ENCODE measurements at places on chromosomes 7 and 10. TPM values are rescaled to one million over a fixed set of nuclear protein-coding genes. Genes with fewer than 3 reads are reported as not detected.
A peak's percentile ranks its signal among the peaks of the same experiment; 100 is the strongest.

DNA sequence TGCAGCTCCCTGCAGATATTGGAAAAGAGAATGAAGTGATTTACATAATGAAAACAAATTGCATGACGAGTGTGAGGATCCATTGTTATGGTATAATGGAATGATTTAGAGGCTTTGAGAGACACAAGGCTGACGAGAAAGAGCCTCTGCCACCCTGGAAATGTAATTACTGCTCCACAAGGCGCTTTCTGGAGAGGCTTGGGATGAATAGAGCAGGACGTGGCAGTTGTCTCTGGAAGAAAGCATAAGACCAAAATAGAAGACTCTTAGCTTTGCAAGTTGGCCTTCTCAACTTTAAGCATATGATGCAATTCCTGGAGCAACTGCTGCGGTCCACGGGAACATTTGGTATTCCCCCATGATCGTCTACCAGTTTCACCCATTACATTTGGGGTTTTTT is 181.9 kb upstream of the TCF7L2 start:
- DNase-seq: no peak

GRCh38 chr7:55774327-55775050 is 88.1 kb downstream of the SEPTIN14 start:
- DNase-seq: peak; percentile 36

DNA sequence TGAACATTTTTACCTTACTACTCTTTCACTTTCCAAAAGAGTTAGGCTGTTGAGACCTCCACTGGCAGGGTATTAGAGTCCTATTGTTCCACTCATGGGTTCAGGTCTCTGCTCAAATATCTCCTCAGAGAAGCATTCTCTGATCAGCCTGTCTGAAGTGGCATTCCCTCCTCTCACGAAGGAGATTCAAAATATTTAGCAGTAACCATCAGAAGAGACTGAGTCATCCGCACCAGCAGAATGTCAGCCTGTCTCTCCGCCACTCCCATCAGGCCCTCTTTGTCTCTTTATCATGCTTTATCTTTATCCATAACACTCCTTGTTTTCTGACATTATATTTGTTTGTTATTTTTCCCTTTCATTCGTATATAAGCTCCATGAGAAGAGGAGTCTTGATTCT is 79.1 kb downstream of the AASS start:
- DNase-seq: no peak

- no peak for DNase-seq
Observed at GRCh38 chr7:129859183-129859582, 93.6 kb downstream of the UBE2H start.

GRCh38 chr7:3579638-3580219 is 278.7 kb downstream of the SDK1 start:
- DNase-seq: no peak

DNA sequence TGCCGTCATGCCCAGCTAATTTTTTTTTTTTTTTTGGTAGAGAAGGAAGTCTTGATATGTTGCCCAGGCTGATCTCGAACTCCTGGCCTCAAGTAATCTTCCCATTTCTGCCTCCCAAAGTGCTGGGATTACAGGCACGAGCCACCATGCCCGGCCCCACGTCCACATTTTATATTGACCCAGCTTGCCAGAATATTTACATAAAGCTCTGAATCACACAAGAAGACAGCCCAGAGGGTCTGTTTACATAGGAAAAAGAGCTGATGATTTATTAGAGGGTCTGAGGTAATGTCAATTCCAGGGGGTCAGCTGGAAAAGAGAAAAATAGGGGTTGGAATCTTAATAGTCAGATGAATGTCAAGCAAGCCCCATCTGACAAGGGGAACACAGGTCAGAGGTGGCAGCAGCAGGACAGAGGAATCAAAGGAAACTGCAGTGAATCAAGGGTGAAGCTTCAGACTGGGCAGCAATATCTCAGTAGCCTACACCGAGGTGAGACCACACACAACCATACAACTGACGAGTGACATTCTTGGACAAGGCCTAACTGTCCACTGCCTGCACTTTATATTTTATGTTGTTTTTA is 15.8 kb upstream of the SLF2 start:
- DNase-seq: no peak

- no peak for DNase-seq
Observed at GRCh38 chr7:155660059-155660757, 15.7 kb downstream of the RBM33 start.

GRCh38 chr10:105643660-105644059 is 1002.6 kb downstream of the SORCS3 start:
- DNase-seq: no peak

DNA sequence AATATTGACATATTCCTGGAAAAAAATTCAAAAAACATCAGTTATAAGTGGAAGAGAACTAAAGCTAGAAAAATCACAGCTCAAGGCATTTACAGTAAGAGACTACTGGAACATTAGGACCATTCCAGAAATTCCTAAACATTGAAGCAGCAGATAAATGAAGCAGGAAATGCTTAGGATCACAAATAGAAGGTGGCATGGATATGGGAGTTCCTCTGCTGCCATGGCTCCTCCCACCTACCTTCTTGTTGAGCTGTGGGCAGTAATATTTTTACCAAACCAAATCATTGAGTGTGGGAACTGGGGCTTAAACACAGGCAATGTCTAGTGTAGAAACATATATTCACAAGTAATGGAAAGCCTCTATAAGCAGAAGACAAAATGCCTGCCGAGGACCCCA is 292.8 kb downstream of the ANKRD7 start:
- DNase-seq: no peak

GRCh38 chr7:32943252-32944030 is 13.8 kb upstream of the FKBP9 start:
- DNase-seq: no peak

GRCh38 chr10:80555415-80555814 is 17.7 kb downstream of the SH2D4B start:
- DNase-seq: no peak

- no peak for DNase-seq
Observed at GRCh38 chr7:134128829-134129228, 1.7 kb downstream of the LRGUK start.

DNA sequence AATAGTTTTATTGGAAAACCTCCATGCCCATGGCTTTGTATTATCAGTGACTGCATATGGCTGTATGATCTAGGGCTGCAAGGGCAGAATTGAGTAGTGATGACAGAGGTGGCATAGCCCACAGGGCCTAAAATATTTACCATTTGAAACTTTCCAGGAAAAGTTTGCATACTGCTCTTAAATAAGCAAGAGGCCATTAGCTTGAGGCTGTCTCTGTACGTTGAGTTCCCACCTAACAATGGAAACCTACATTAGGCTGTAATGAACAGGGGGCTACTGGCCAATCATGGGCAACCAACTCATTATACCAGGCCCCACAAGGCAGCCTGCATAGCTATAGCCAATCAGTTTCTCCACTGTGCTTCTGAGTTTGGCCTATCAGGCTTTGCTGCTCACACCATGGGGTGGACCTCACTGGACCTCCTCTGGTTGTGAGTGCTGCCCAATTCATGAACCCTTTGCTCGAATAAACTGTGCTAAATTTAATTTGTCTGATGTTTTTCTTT is 673 bp upstream of the ST8SIA6 start:
- DNase-seq: no peak

- DNase-seq: peak; percentile 81
Observed at GRCh38 chr10:43304687-43305333, 37.9 kb upstream of the RASGEF1A start.

GRCh38 chr10:88865281-88865876 is 13.7 kb upstream of the ANKRD22 start:
- peak; percentile 45 for DNase-seq

- no peak for DNase-seq
Observed at GRCh38 chr7:111074071-111074747, 16.7 kb upstream of the LRRN3 start.

DNA sequence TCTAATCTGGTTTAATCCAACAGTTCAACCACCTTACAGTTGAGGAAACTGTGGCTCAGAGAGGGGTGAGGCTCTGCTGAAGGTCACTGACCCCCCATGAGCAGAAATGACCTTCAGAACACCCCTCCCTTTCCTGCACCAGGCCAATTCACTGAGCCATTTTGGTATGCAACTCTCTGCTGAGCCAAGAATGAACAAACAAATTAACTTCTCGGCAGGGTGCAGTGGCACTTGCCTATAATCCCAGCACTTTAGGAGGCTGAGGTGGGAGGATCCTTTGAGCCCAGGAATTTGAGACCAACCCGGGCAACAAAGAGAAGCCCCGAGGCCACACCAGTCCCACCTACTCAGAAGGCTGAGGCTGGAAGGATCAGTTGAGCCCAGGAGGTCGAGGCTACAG is 29.8 kb downstream of the PDGFA start:
- no peak for DNase-seq

DNA sequence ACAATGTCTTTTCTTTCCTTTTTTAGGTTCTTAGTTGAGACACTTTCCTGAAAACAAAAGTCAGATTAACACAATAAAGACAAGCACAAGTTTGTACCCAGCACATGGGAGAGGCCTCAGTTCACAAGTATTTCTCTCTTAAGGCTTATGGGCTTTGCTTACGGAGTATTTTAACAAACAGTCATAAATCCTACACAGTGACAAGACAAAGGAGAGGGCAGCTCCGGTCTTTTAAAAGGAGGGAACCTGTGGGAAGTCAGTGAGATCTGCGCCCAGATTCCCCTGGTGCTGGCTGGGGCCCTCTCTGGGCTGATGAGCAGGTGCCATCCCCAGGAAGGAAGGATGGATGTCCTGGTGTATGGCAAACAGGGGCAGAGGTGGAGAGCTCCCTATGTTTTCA is 398.6 kb downstream of the ACTR3B start:
- no peak for DNase-seq

- DNase-seq: no peak
Observed at GRCh38 chr10:131979821-131980270, 1.9 kb downstream of the BNIP3 start.

DNA sequence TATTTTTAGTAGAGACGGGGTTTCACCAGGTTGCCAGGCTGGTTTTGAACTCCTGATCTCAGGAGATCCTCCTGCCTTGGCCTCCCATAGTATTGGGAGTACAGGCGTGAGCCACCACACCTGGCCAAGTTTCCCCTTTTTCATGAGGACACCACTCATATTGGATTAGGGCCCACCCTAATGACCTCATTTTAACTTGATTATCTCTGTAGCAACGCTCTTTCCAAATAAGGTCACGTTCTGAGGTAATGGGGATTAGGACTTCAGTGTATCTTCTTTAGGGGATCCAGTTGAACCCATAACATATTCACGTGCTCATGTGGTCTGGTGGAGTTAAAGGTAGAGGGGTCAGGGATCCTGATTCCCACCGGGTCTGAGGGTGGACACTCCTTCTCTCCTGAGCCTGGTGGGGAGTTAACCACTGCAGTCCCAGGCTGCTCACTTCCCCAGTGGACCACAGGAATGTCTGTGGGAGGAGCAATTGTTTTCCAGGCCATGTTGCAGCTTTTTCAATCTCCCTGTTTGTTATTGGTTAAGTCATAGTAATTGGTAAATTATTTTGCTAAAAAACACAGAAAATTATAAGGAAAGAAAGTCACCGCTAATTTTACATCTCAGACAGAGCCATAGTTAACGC is 130.5 kb downstream of the GRK5 start:
- DNase-seq: no peak

GRCh38 chr7:151792086-151792485 is 84.8 kb downstream of the PRKAG2 start:
- no peak for DNase-seq

DNA sequence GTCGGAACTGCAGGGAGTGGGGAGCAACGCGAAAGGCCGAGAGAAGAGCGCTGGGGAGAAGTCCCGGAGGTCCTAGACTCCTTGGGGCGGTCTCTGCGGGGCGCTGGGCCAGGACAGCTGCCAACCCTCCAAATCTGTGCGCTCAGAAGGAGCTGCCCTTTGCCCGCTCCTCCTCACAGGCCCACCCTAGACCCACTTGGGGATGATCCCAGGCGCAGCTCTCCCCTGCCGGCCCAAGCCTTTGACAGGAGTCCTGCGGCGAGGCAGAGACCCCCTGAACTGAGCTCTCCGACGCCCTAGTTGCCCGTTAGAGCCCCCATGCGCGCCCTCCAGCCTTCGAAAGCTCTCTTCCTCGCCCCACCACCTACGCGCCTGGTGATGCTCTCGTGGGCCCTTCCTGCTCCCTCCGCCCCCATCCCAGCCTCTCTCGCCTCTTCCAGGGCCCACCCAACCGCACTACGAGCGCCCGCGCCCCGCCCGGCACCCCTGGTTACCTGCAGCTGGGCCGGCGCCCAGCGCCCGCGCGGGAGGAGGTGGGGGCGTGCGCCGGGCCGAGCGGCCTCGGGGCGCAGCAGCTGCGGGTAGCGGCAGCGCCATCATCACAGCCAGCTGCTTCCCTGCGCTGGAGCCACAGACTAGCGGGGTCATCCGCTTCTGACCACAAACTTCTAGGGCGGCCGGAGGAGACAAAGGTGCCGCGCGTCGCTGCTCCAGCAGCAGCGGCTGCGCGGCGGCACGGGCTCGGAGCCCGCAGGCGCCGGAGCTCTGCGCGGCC is 353.4 kb downstream of the DNAJB6 start:
- no peak for DNase-seq

DNA sequence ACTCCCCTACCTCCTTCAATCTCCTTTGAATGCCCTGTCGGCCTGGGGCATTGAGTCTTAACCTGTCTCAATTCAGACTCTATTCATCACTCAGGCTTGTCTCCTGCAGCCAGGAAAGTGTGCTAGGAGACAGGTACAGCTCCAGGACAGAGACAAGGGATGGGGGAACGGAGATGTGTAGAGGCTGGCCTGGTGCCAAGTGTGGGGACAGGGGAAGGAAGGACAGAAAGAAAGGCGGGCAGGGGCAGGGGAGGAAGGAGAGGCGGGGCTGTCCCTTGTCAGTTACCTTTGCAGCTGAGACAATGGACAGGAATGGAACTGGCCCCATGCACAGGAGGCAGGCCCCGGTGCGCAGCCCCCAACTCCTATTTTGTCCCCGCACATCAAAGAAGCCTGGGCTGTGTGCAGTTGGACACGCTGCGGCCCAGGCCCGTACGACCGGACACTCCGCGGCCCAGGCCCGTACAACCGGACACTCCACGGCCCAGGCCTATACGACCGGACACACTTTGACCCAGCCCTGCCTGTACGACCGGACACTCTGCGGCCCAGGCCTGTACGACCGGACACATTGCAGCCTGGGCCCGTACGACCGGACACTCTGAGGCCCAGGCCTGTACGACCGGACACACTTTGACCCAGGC is 36.9 kb downstream of the CHST15 start:
- DNase-seq: no peak

- DNase-seq: no peak
Observed at GRCh38 chr10:110284262-110284661, 20.5 kb downstream of the SMNDC1 start.

GRCh38 chr10:6648894-6649720 is 69.0 kb upstream of the PRKCQ start:
- no peak for DNase-seq

The PRKCQ gene
- 6.5 TPM for polyA plus RNA-seq

The ETV1 gene
- 67.2 TPM for polyA plus RNA-seq

The TMEM140 gene
- 19.3 TPM for polyA plus RNA-seq

The C10orf62 gene
- not detected for polyA plus RNA-seq

The CASTOR2 gene
- polyA plus RNA-seq: 6.1 TPM

The GPC2 gene
- 10.5 TPM for polyA plus RNA-seq

The BTBD16 gene
- not detected for polyA plus RNA-seq

The LEP gene
- polyA plus RNA-seq: 0.07 TPM

The ZNF92 gene
- 17.2 TPM for polyA plus RNA-seq

The INMT gene
- polyA plus RNA-seq: 33.8 TPM

The GARIN1A gene
- 2.3 TPM for polyA plus RNA-seq

The MACROH2A2 gene
- 69.5 TPM for polyA plus RNA-seq

The PNLIPRP3 gene
- polyA plus RNA-seq: not detected

The PLXNA4 gene
- polyA plus RNA-seq: 5.0 TPM

The RPEL1 gene
- 0.25 TPM for polyA plus RNA-seq
